Cardiac muscle cell (in vitro differentiated cells and primary cell): ENCODE measurements at places on chromosomes 6 and 20. TPM values are rescaled to one million over a fixed set of nuclear protein-coding genes. Genes with fewer than 3 reads are reported as not detected.
A peak's percentile ranks its signal among the peaks of the same experiment; 100 is the strongest.

DNA sequence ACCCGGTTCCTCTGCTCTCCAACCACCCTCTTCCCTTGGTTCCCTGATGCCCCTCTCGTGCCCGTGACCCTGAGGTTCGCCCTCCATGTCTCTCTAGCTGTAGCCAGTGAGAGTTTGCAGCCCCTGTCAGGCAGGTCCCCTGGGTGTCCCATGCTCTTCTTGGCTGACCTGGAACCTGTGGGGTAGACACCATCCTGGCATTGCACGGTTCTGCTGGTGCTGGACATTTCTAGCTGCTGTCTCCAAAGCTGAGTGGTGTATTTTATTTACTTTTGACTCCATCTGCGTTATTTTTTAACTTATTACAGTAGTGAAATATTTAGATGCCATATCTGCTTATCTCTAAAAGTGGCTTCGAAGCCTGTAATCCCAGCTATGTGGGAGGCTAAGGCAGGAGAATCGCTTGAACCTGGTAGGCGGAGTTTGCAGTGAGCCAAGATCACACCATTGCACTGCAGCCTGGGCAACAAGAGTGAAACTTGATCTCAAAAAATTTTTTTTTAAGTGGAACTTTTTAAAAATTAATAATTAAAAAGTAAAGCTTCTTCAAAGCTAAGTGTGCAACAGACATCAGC, 12.5 kb downstream of the ENTPD6 start:
- DNase-seq: no peak
- no peak overlapping the region for H3K4me3 ChIP-seq
- H3K4me1 ChIP-seq: no peaks in the 10 kb centered on the region

- H3K36me3 ChIP-seq: no peaks in the 10 kb centered on the region
- no peaks in the 10 kb centered on the region for H3K27me3 ChIP-seq
- no peak overlapping the region for H3K27ac ChIP-seq
- no peak overlapping the region for H3K4me3 ChIP-seq
- DNase-seq: peak; percentile 12
Observed at GRCh38 chr20:24837781-24838450, 111.2 kb upstream of the CST7 start.

Gene MYLK4
- total RNA-seq: 0.56 and 0.69 TPM in 2 replicates

GRCh38 chr20:25090492-25091429, 8.8 kb upstream of the VSX1 start:
- H3K27me3 ChIP-seq: peaks cover 75% of the 10 kb centered on the region
- no peak overlapping the region for H3K4me3 ChIP-seq
- DNase-seq: no peak
- no peak overlapping the region for H3K27ac ChIP-seq
- no peaks in the 10 kb centered on the region for H3K36me3 ChIP-seq

GRCh38 chr6:130233330-130233729, 10.6 kb upstream of the SAMD3 start:
- H3K4me1 ChIP-seq: no peaks in the 10 kb centered on the region
- H3K36me3 ChIP-seq: no peaks in the 10 kb centered on the region
- H3K27me3 ChIP-seq: no peaks in the 10 kb centered on the region

GRCh38 chr6:71476872-71477271, 188.3 kb downstream of the OGFRL1 start:
- H3K36me3 ChIP-seq: no peaks in the 10 kb centered on the region
- no peaks in the 10 kb centered on the region for H3K27me3 ChIP-seq

Gene LST1
- 1.7 TPM in 1 of 2 replicates, not detected in the other for total RNA-seq

DNA sequence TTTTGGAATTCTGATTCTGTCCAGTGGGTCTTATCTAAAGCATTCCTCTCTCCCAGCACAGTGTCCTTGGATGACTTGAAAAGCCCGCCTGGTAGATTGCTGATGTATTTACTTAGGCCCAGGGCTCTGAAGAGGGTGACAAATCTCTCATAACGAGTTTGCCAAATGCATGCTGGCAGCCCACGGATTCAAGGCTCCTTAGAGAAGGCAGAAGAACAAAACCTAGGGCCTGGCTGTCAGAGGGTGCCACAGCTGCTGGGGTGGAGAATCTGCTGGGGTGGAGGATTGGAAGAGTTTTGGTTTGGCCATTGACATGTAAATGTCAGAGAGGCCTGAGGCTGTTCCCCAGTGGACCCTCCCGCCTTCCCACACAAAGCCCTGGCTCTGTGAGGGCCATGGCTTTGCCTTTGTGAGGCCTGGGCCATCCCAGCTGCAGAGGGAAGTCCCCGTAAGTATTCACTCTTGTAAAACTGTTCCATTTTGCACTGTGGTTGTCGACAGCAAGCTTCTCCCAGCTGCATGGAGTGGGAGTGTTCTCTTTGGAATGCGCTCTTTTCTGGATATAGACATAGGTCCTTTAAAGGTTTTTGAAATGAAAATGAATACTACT, 50.3 kb downstream of the ANKRD6 start:
- peaks cover 13% of the 10 kb centered on the region for H3K4me1 ChIP-seq
- H3K36me3 ChIP-seq: no peaks in the 10 kb centered on the region
- peak overlapping the region; percentile 57 for H3K27ac ChIP-seq
- H3K4me3 ChIP-seq: no peak overlapping the region
- no peaks in the 10 kb centered on the region for H3K27me3 ChIP-seq
- peak; percentile 56 for DNase-seq

Gene PPP1R3D
- total RNA-seq: 10.4 and 10.6 TPM in 2 replicates

DNA sequence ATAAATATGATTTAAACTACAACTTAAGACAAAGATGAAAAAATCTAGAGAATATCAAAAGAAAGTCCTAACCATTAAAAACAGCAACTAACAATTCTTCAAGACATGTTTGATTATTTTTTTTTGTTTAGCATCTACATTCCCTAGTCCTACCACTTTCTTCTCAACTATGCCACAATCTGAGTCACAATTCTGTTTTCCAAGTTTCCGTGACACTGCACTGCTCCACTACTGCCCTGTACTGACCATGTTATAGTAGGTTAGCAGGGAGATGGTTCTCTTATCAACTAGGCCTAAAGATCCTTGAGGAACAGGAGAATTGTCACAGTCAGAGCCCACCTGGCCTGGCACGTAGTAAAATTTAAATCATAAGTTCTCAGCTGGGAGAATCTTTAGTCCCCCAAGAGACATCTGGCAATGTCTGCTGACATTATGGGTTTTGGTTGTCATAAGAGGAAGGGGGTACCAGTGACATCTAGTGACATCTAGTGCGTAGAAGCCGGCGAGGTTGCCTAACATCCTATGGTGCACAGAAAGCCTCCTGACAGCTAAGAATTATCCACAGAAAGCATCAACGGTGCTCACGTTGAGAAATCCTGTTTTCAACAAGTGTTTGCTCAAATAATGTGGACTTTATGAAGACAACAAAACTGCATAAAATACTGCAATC, 100.5 kb downstream of the PDE10A start:
- DNase-seq: peak; percentile 22
- no peak overlapping the region for H3K27ac ChIP-seq
- H3K36me3 ChIP-seq: no peaks in the 10 kb centered on the region
- H3K27me3 ChIP-seq: no peaks in the 10 kb centered on the region

- peaks cover 23% of the 10 kb centered on the region for H3K4me1 ChIP-seq
- H3K27me3 ChIP-seq: no peaks in the 10 kb centered on the region
- H3K36me3 ChIP-seq: no peaks in the 10 kb centered on the region
- peak overlapping the region; percentile 97 for H3K4me3 ChIP-seq
- peak overlapping the region; percentile 99 for H3K27ac ChIP-seq
Observed at GRCh38 chr6:156776470-156776839, 723 bp upstream of the ARID1B start.

DNA sequence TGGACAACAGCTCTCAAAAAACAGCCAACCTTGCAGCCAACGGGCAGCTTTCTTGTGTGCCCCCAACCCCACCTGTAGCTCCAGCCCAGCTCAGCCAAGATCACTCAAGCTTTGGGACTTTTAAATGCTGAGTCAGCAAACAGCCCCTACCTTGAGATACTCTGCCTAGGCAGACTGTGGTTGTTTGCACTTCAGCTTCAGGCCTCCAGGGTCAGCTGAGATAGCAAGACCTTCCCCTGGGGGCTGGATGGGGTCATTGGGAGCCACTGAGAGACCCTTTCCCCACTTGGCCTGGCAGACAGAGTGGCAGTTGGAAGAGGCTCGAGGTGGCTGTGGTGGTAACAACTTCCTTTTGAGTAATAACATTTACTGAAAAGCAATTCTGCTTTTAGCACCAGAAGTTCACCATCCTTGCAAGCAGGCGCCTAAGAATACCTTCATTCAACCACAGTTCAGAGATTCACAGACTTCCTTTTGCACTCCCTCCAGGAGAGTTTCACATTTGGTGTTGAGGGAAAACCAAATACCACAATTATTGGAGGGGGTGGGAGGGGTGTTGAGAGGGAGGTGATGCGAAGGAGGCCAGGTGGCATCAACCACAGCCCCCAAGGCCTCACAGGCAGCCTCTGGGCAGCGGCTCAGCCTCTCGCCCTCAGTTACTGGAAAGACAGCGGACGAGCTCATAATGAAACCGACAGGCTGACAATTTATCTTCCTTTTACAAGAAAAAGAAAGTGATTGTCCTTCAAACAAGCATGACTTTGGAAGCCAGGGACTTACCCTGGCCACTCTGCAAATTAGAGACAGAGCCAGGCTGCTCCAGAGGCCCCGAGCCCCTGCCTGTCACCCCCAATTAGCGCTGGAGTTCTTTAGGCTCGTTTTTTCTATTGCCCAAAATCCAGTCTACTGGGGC, 148.1 kb downstream of the CEBPB start:
- no peak overlapping the region for H3K4me3 ChIP-seq
- peak; percentile 55 for DNase-seq
- H3K36me3 ChIP-seq: no peaks in the 10 kb centered on the region
- H3K27me3 ChIP-seq: no peaks in the 10 kb centered on the region

GRCh38 chr6:65004283-65004682, 702.7 kb downstream of the EYS start:
- H3K4me3 ChIP-seq: no peak overlapping the region
- no peaks in the 10 kb centered on the region for H3K4me1 ChIP-seq
- no peaks in the 10 kb centered on the region for H3K27me3 ChIP-seq
- DNase-seq: no peak
- no peak overlapping the region for H3K27ac ChIP-seq

- no peak for DNase-seq
- no peaks in the 10 kb centered on the region for H3K27me3 ChIP-seq
- no peaks in the 10 kb centered on the region for H3K36me3 ChIP-seq
- H3K4me3 ChIP-seq: no peak overlapping the region
- no peak overlapping the region for H3K27ac ChIP-seq
Observed at GRCh38 chr6:157514659-157515496, 133.9 kb downstream of the ZDHHC14 start.

DNA sequence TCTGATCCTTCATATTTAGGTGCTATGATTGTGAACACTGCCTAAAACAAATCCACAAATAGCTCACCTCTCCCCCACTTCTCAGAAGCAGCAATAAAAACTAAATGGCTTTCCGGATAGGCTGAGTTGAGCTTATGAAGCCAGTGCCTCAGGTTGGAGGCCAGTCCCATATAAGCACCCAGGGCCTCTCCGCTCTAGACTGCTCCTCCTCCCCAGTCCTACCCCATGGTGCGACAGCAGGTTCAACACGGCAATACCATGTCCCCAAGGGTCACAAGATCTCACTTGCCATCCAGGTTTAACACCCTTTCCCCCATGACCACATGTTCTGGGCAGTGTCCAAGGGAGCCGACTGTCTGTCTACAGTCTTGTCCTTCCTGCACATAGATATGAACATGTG, 20.8 kb downstream of the BNIP5 start:
- no peaks in the 10 kb centered on the region for H3K4me1 ChIP-seq
- DNase-seq: no peak
- H3K27ac ChIP-seq: no peak overlapping the region
- no peaks in the 10 kb centered on the region for H3K27me3 ChIP-seq
- H3K36me3 ChIP-seq: no peaks in the 10 kb centered on the region
- H3K4me3 ChIP-seq: no peak overlapping the region

DNA sequence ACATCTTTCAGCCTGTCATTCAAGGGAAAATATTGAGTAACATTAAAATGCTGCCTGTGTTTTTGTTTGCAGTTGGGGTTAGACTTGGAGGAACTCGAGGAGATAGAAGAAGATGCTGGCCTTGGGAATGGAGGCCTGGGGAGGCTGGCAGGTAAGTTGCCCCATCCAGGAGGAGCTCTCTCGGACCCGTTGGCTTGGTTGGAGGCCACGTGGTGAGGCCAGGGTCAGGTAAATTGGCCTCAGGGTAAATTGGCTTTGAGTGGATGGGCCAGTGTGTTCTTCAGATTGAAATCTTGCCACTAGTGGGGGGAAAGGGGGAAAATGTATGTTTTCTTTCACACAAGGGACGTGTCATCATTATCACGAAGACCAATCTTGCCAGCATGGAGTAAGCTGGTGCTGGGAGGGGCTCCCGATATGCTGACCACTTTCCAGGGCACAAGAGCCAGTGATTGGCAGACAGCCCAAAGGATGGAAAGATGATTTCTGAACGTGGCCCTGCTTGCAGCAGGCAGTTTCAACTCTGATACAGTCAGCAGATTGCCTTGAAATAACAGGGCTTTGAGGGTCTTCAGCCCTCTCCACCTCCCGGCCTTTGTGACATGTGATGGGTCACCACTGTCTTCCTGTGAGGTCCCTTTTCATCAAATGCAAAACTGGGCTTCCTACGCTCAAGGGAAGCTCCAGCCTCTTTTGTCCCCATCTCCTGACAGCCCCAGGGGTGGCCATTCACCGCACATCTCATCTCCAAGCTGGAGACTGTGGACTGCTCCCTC, 21.4 kb downstream of the PYGB start:
- no peaks in the 10 kb centered on the region for H3K27me3 ChIP-seq
- peaks cover 25% of the 10 kb centered on the region for H3K36me3 ChIP-seq
- no peak overlapping the region for H3K4me3 ChIP-seq
- no peaks in the 10 kb centered on the region for H3K4me1 ChIP-seq

DNA sequence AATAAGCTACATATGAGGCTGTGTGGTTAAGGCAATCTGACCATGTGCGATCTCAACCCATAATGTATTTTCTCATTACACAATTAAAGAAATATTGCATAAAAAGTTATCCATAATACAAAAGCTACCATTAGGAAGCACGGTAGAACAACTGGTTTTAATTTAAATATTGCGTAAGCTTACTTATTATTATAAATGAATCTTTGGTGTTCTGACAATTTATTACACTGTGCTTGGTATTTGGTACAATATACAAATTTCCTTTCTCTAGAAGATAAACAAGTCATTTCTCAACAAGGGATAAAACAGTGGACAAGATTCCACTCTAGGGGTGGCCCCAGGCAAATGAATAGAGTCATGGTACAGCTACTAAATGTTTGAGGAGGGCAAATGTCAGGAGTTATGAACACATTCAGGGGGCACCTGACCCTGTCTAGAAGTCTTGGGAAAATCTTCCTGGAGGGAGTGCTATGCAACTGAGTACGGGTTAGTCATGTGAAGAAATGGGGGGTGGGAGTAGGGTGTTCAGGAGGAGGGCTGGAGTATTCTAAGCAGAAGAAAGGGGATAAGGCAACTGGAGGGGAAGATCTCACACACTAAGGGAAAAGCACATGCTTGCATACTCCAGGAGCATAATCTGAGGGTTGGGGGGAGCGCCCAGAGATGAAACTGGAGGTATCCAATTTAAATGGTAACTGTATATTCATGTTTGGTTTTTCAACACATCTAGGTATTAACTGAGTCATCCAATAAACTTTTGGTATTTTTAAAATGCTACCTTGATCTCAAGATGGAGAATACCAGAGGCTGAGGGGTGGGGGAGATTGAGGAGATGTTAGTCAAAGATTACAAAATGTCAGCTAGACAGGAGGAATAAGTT, 296.9 kb upstream of the SGK1 start:
- no peaks in the 10 kb centered on the region for H3K4me1 ChIP-seq
- DNase-seq: no peak
- H3K27ac ChIP-seq: no peak overlapping the region
- H3K27me3 ChIP-seq: no peaks in the 10 kb centered on the region

GRCh38 chr20:32887492-32887891, 28.8 kb downstream of the EFCAB8 start:
- no peaks in the 10 kb centered on the region for H3K27me3 ChIP-seq
- H3K4me1 ChIP-seq: no peaks in the 10 kb centered on the region
- no peak for DNase-seq
- H3K36me3 ChIP-seq: no peaks in the 10 kb centered on the region
- no peak overlapping the region for H3K27ac ChIP-seq

- no peaks in the 10 kb centered on the region for H3K4me1 ChIP-seq
- no peaks in the 10 kb centered on the region for H3K27me3 ChIP-seq
- no peaks in the 10 kb centered on the region for H3K36me3 ChIP-seq
- no peak overlapping the region for H3K4me3 ChIP-seq
Observed at GRCh38 chr20:62832951-62833391, 16.1 kb downstream of the COL9A3 start.
